Midbrain (tissue), 1 donor: ENCODE measurements at places on chromosomes 7 and 10.

- no peak for DNase-seq
Observed at GRCh38 chr10:86785968-86786367, 29.5 kb downstream of the BMPR1A start.

DNA sequence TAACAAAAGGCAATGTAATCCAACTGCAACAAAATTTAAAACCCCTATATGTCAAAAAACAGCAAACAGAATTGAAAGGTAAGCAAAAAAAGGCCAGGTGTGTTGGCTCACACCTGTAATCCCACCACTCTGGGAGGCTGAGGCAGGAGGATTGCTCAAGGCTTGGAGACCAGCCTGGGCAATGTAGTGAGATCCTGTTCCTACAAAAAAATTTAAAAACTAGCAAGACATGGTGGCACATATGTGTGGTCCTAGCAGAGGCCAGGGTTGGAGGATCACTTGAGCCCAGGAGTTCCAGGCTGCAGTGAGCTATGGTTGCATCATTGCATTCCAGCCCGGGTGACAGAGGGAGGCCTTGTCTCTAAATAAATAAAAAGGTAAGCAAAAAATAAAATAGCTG lies 212.1 kb upstream of the KLF14 start:
- no peak for DNase-seq

GRCh38 chr7:139773371-139773770 lies 4.4 kb downstream of the HIPK2 start:
- DNase-seq, result no peak

GRCh38 chr7:80106498-80107113 lies 28.0 kb upstream of the GNAI1 start:
- no peak for DNase-seq

DNA sequence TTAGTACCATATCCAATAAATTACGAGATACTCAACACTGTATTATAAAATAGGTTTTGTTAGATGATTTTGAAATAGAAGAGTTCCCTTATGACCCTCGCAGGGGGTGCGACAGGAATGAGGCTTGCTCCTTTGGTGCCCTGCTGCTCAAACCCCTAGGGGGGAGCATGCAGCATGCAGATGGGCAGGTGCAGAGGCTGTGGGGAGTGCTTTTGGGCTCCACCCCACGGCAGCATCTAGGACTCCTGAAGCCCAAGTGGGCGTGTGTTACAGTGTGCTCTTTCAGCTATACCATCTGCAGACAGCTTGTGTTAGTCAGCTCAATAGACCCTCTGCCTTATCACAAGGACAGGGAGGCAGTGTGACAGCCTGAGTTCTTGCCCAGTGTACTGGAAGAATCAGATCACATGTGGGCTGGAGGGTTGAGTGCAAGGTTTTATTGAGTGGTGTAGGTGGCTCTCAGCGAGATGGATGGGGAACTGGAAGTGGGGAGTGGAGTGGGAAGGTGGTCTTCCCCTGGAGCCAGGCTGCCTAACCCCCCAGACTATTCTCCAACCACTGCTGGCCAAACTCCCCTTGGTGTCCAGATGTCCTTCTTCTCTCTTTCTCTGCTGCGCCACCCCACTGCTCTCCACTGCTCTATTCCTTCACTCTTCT lies 3.1 kb upstream of the MRC1 start:
- DNase-seq, result no peak

DNA sequence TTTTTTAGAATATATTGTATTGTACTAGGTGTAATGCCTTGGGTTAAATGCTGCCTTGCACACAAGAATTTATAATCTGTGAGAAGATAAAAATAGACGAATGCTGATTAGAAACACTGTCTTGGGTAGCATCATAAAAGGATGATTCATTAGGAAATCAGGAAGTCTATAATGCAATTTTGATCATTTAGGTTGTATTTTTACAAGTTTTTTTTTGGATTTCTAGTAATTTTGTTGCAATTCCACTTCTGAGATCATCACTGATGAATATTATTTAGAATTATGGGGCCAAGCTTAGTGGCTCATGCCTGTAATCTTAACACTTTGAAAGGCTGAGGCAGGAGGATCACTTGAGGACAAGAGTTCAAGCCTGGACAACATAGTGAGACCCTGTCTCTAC lies 29.6 kb downstream of the WBP1L start:
- DNase-seq, result no peak

GRCh38 chr7:34900891-34901513 lies 136.3 kb downstream of the DPY19L1 start:
- no peak for DNase-seq

- DNase-seq, result no peak
Observed at GRCh38 chr10:117734731-117735405, 192.3 kb downstream of the EMX2 start.

DNA sequence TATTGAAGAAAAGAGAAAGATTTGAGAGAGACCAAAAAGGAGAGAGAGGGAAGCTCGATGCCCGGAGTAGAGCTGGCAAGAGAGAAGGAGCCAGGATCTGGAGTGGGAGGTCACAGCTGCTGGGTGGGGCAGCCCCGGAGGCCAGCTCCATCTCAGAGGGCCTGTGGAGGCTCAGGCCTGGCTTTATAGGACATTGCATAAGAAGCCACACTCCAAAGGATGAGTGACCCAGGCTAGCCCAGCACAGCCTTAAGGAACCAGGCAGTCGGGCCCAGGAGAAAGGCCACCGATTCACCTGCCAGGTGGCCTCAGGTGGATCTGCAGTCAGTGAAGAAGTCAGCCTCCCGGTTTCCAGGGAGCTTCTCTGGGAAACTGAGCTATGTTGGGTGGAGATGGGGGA lies 676 bp downstream of the PLAC9 start:
- DNase-seq, result no peak

- DNase-seq, result no peak
Observed at GRCh38 chr10:66405566-66405965, 520.3 kb upstream of the LRRTM3 start.

DNA sequence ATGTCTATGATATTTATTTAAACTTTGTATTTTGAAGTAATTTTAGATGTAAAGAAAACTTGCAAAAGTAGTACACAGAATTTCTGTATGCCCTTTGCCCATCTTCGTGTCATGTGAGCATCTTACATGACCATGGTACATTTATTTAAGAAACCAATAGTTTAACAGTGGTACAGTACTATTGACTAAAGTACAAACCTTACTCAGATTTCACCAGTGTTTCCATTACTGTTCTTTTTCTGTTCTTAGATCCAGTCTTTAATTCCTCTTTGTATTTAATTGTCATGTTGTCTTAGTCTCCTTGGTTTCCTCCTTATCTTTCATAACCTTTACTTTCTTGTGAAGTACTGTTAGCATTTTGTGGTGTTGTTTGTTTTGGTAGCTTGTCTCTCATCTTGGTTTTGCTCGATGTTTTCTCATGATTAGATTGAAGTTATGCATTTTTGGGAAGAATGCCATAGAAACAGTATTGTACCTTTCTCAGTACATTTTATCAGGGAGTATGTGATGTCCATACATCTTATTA lies 24.1 kb downstream of the TAX1BP1 start:
- no peak for DNase-seq

DNA sequence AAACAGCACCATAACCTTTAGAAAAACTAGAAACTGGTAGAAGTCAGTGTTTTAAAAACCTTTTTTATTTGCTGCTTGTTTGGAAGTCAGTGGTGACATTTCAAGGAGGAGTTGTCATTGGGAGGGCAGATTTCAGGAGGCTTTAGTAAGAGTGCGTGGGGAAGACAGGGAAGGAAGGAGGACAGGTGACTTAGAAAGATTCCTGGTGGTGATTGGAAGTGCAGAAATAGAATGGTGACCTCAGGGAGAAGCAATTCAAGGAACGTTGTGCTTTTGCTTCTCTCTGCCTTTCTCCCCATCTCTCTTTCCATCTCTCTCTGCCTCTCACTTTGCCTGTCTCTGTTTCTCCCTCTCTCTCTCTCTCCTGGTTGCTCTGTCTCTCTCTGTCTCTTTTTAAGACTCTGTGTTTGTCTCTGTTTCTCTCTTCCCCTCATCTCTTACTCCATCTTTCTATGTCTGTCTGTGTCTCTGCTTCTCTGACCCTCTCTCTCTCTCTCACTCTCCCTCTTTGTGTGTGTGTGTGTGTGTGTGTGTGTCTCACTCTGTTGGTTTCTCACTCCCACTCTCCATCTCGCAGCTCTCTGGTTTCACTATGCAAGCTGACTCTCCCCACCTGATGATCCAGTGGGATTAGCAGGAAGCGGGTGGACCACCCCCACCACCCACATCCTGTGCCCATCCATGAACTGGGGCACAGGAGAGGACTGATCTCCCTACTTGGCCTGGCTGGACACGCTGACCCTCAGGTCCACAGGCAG lies 10.9 kb upstream of the PFKP start:
- DNase-seq, result no peak

- DNase-seq, result peak; percentile 4
Observed at GRCh38 chr10:118692872-118693271, 61.9 kb downstream of the CACUL1 start.

- no peak for DNase-seq
Observed at GRCh38 chr10:75646218-75646915, 214.9 kb downstream of the LRMDA start.

DNA sequence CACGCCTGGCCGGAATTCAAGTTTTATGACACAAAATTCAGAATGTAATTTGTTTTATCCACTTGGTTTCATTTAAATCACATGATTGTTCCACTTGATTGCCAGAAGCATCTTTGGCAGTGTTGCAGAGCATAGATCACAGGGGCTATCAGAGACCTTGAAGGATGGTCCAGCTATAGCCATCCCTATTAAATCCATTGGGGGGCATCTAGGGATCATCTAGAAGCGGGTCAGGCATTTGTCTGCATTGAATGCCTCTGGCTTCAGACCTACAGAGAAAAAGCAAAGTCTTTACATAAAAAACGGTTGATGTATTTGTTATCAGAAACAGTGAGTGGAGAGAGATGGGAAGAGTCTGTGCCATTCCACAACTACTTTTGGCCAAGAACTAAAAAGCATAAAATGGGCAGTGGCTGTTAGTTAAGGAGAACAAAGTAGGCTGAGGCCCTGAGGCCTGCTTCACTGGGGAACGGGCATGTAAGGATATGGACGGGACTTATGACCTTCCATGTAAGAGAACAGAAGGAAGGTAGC lies 146.3 kb downstream of the NXPH1 start:
- no peak for DNase-seq

DNA sequence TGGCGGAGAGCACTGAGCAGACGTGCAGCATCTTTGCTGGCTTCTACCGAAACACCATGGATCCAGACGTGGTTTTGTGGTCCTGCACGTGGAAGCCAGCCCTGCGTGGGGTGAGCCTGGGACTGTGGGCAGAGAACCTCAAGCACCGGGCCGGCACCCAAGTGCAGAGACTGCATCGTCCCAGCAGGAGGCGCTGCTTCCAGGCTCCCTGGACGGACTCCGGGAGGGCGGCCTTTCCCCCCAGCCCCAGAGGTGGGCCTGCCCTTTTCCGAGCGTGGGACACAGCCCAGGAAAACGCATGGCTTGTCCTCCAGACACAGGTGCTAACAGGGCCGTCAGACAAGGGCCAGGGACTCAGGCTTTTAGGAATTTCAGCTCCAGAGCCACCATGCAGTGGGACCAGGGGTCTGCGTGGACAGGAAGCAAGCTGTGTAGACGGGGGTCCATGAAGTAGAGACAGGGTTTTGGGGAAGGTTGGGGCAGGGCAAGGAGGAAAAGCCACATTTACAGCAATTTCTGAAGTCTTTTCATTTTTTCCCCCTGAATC lies 303.9 kb downstream of the WDR37 start:
- DNase-seq, result no peak

DNA sequence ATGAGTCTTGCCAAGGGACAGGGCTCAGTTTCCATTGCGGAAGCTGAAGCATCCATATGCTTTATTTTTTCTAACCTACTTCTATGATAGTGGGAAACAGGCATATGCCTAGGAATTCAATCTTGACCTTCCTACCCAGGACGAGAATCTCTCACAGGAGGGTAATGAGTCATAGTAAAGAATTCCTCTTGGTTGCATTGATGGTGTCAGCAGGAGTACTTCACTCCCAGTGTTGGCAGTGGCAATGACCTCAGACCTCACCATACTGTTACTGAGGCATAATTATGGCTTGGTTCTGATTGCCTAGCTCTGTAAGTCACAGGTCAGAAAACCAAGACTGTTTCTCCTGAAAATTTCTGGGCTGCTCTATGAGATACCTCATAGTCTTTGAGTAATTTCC lies 552.9 kb downstream of the ARL4A start:
- no peak for DNase-seq

DNA sequence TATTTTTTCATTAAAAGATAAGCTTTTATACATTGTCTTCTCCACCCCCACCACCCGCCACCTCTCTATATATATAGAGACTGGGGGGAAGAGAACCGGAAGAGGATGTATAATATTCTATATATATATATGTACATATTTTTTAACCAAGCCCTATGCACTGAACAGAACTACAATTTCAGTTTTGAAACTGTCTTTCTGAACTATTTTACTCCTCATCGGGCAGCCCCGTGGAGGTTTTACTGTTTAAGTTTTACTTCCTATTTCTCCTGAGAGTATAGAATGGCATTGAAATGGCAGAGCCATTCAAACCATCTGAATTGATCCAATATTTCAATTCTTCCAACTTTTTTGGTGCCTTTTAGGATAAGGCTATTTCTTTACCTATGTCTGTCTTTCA lies 1047.1 kb downstream of the NRG3 start:
- no peak for DNase-seq

DNA sequence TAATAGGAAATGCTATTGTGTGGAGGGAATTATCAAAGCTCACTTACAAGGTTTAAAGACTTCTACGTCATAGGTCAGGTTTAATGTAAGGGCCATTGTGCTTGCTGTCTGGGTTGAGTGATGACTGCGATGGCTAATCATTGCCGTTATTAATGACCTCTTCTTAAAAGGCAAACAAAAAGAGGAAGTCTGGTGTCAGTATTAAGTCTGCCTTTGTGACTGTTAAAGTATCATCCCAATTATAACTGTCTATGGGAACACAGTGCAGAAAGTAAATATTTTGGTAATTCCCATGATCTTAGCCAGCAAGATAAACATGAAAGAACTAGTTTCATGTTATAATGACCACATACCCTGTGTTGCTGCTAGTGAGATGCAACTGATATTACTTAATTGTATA lies 382.4 kb downstream of the BBS9 start:
- DNase-seq, result no peak

DNA sequence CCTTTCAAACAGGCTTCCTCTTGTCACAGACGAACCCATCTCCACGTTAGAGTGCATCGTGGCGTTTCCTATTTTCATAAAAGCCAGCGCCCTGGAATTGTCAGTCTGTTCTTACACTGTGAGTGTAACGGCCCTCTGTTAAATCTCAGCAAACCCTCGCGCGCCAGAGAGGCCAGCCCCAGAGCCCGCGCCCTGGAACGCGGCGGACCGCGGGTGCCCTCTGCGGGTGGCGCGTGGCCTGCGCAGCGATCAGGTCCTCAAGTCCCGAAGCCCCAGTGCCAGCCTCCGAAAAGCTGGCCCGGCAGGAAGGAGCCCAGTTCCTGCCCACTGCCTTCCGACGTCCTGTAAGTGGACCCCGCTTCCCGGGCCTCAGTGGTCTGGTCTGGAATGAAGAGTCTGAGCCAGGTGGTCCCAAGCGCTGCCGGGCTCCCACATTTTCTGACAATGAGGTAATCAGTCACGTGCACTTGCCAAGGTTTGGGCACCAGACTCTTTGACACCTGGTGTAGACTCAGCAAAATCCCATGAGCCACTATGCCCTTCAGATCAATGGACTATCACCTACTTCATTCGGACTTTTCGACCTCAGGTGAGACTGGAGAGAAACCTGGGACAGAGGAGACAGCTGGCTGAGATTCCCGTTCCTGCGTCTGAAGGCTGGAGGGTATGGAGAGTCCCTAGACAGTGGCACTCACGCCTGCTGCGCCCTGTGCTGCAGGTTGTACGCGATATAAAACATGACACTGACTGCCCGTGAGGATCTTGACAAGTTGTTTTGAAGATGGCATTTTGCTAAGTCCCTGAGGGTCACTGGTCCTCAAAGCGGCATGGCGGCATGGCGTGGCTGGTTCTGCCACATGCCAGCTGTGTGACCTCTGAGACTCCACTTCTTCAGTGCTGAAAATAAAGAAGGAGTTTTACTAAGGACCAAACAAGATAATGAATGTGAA lies 109.4 kb upstream of the LANCL2 start:
- DNase-seq, result peak; percentile 83
